ENCODE measurements at places on chromosomes 2 and 18. TPM values are rescaled to one million over a fixed set of nuclear protein-coding genes. Genes with fewer than 3 reads are reported as not detected.

- DNase-seq = no peak
Observed at GRCh38 chr18:25077038-25077943, 274.7 kb downstream of the ZNF521 start.

DNA sequence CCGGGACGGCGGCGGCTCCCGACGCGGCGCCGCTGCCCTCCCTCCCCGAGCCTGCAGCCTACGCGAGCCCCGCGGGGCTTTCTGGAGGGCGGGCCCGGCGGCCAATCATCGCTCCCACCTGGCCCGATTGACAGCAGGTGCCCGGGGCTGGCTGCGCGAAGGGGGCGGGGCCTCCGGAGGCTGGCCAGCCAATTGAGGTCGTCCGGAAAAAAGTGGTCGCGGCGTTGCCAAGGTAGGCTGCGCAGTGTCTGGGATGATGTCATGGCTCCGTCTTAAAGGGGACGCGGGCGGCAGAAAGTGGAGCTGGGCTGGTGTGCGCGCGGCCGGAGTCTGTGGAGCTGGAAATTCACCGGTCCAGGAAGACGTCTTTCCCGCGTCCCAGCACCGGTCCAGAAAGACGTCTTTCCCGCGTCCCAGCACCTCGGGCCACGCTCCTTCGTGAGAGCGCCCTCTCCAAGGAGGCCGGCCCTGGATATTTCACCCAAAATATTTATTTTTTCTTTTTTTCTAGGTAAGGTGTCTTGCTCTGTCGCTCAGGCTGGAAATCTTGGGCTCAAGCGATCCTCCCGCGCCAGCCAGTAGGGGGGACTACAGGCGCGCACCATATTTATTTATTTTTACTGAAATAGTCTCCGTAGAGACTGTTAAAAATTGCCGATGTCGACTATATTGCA is at the start of gene ACTR1B:
ACTR1B (minus strand) TSS at position 83 of the 674 bp plus-strand sequence. CDS start 154 bp downstream, outside the sequence.
- peak; percentile 98 for DNase-seq

RAX gene
- not detected for total RNA-seq

PLB1 gene
- total RNA-seq = 1.4 TPM

MEIS1 gene
- total RNA-seq = not detected

- no peak for DNase-seq
Observed at GRCh38 chr2:68784915-68785314, 50.3 kb downstream of the ARHGAP25 start.

ANKRD30BL gene
- total RNA-seq = not detected

- DNase-seq = no peak
Observed at GRCh38 chr2:1283020-1283801, 130.1 kb upstream of the TPO start.
